ENCODE measurements at places on chromosomes 4 and X.

GRCh38 chrX:42695800-42696358 is 82.1 kb downstream of the PPP1R2C start:
- DNase-seq: no peak

DNA sequence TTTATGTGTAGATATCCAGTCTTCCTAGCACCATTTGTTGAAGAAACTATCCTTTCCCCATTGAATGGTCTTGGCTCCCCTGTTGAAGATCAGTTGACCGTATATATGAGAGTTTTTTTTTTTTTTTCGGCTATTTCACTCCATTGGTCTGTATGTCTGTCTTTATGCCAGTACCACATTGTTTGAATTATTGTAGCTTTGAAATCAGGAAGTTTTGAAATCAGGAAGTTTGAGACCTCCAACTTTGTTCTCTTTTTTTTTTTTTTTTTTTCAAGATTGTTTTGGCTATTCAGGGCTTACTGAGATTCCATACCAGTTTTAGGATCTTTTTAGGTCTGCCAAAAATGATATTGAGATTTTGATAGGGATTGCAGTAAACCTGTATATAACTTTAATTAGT is 4.3 kb upstream of the SCD5 start:
- no peak for DNase-seq

DNA sequence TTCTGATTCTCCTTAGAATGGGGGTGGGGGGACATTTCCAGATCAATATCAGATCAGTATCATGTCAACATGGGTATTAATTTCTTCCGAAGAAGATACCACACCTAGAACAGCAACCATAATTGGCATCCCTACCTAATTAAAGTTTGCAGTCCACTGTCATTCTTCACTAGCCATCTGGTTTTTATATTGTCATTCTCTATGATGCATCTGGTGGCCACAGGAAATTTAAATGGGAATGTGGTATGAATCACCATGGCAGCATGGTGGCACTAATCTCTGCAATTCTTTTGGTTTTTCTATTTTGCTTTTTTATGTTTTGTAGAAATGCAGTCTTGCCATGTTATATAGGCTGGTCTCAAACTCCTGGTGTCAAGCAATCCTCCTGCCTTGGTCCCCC is 16.6 kb upstream of the UBE2D3 start:
- DNase-seq: no peak

DNA sequence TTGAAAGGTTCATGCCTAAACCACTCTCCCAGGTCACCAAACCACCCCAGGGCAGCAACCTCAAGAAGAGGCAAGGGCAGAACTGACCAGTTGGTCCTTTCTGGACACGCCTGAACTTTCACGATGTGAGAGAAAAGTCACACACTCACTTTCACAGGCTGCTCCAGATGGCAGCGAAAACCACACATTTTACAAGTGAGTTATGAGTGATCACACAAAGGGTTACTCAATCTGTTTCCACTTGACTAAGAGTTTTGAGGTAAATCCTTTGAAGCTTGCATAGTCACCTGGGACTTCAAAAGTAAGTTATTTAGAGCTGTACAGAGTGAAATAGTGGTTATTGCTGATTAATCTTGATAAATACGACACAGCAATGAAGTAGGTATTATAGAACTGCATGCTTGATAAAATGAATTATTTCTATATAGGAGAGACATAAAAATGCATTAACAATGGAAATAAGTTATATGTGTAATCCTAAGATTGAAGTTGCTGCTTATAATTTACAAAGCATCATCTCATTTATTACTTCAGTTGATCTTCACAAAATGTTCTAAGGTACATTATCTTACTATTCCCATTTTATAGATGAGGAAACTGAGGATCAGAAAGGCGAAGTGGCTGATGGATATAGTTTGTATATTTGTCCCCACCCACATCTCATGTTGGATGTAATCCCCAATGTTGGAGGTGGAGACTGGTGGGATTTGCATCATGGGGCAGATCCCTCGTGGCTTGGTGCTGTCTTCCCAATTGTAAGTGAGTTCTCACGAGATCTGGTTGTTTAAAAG is 103.0 kb upstream of the KLF3 start:
- no peak for DNase-seq

DNA sequence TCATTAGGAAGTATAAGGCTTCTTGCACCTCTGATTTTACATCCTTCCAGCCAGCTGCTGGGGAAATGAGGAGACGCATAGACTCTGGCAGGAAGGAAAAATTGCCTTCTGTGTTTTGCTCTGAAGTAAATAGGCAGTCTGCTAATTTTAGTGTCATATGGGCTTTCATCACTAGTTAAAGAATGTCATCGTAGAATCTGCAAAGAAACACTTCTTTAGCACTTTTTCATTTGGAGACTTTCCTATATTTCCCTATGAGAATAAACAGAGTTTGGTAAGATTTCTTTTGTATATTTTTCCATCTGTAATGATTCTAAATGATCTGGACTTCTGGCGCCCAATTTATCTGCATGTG is 3.3 kb downstream of the ADGRL3 start:
- DNase-seq: no peak

DNA sequence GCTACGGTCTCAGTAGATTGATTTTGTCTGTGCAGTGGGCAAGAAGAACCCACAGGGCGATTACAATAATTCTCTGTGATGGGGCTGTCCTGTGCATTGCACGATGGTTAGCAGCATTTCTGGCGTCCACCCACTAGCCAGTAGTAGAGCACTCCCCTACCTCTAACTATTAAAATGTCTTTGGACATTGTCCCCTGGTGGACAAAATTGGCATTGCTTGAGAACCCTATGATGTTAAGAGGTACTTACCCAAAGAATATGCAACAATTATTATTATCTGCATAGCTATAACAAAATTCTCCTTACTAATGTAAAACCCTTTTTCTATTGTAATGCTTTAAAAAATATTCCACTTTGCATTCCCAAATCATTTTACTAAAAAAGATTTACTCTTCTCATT is 109.5 kb upstream of the VCX3A start:
- DNase-seq: no peak

GRCh38 chrX:33339219-33339618 is 127.9 kb upstream of the DMD start:
- DNase-seq: no peak

GRCh38 chr4:19983072-19983471 is 268.6 kb upstream of the SLIT2 start:
- DNase-seq: no peak

DNA sequence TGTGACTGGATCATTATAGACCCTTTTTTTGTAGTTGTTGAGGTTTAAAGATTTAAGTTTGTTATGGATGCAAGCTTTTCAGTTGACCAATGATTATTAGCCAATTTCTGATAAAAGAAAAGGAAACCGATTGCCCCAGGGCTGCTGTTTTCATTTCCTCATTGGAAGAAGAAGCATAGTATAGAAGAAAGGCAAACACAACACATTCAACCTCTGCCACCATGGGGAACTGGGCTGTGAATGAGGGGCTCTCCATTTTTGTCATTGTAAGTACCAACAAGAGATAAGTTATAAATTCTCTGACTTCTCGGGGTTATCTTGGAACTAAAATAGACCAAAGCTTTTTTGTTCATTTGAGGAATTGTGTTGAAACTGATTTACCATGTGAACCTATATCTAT is at the start of gene CYBB:
TSS of gene CYBB (plus strand) at position 203 of the 400 bp plus-strand sequence. CDS start at position 222, 19 bp downstream.
- no peak for DNase-seq

DNA sequence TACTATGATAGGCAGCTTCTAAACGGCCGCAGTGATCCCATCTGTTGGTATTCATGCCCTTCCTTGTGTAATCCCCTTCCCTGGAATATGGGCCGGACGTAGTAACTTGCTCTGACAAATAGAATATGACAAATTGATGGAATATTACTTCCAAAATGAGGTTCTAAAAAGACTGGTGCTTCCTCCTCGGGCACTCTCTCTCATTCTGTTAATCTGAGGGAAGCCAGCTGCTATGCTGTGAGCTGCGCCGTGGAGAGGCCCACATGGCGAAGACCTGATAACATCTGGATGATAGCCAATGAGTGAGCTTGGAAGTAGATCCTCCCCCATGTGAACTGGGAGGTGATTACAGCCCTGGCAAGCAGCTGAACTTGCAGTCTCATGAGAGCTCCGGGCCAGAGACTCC is 27.2 kb upstream of the SLC25A4 start:
- no peak for DNase-seq

- no peak for DNase-seq
Measured at GRCh38 chr4:15656038-15656470, 897 bp upstream of the FBXL5 start.

- no peak for DNase-seq
Measured at GRCh38 chr4:98148856-98149255, 5.6 kb upstream of the STPG2 start.

- no peak for DNase-seq
Measured at GRCh38 chr4:59612235-59612634, 1587.9 kb upstream of the ADGRL3 start.

- DNase-seq: no peak
Measured at GRCh38 chr4:147513091-147513490, 32.2 kb downstream of the EDNRA start.

DNA sequence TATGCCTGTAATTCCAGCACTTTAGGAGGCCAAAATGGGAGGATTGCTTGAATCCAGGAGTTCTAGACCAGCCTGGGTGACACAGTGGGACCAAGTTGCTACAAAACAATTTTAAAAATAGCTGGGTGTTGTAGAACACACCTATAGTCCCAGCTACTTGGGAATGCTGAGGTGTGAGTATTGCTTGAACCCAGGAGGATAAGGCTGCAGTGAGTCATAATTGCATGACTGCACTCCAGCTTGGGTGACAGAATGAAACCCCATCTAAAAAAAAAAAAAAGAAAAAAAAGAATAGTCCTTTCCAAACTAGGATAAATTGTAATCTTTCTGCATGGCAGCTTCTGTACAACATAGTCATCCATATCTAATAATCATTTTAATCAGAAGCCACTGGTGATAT is 270.1 kb upstream of the INTU start:
- no peak for DNase-seq

- no peak for DNase-seq
Measured at GRCh38 chr4:173515458-173515857, 14.6 kb downstream of the HAND2 start.

GRCh38 chrX:8960957-8961468 is 72.9 kb downstream of the FAM9B start:
- DNase-seq: no peak

- DNase-seq: no peak
Measured at GRCh38 chrX:39157006-39157405, 355.7 kb downstream of the MID1IP1 start.

GRCh38 chr4:172287117-172287516 is 473.9 kb downstream of the GALNTL6 start:
- DNase-seq: no peak

DNA sequence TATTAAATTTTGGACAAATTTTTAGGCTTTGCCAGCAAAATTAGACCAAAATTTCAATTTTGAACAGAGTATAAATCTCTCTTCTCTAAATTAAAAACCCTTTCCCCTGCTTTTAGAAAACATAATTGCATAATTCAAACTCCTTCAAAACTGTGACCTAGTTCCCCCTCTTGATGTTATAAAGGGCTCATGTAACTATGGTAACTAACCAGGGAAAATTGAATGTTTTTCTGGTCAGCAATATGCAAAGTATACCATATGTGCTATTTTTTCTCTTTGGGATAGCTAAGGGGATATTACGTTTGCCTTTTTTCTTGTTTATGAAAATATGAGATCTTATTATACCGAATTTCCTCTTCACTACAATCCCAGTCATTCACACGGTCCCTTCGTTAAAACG is 5.1 kb upstream of the ING2 start:
- no peak for DNase-seq

DNA sequence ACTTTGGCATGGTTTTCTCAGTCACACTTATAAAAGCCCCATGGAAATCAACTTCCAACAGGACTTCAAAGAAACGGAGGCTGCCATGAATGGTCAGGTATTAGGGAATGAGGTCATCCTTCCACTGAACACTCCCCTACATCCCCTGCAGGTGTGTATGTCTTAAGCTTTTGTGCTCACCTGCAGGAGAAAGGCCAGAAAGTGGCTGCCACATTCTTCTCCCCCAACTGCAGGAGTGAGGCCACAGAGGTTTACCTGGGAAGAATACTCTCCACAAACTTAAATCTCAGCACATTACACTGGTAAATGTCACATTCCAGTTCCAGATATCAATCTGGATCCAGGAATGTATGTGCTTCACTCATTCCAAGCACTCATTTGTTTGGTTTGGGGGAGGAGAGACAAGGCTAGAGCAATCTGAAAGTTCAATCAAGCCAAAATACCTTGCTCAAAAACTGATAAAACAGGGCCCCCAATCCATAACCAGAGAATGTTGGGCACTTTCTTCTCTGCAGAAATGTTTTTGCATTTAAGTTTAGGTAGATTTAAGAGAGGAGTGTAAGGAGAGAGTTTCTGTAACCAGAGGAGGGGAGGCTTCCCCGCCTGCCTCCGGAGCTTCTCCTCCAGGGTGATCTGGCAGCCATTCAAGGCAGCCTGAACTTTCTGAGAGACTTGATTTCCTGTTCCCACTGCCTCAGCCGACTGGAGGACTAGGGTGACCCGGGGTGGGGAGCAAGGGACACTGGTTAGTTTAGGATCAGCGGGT is 15.4 kb downstream of the FAM9C start:
- no peak for DNase-seq

- DNase-seq: no peak
Measured at GRCh38 chr4:180280076-180280475, 1963.1 kb upstream of the TENM3 start.

- no peak for DNase-seq
Measured at GRCh38 chr4:94339779-94340178, 2.9 kb downstream of the HPGDS start.

GRCh38 chr4:72489267-72489666 is 79.8 kb downstream of the ADAMTS3 start:
- no peak for DNase-seq

- DNase-seq: no peak
Measured at GRCh38 chr4:188143731-188144130, 4.5 kb downstream of the TRIML1 start.

Data from activated T-helper 1 cell treated with Interleukin-2 at 50 U/mL for 16 hours (primary cell).